Frontal cortex (tissue), 4 donors: ENCODE measurements at places on chromosomes 3 and 15. TPM values are rescaled to one million over a fixed set of nuclear protein-coding genes. Genes with fewer than 3 reads are reported as not detected.

GRCh38 chr3:20055020-20055775 is 15.0 kb downstream of the KAT2B start:
- DNase-seq = no peak

GRCh38 chr3:63390710-63391230 is 112.7 kb downstream of the SYNPR start:
- DNase-seq = no peak

DNA sequence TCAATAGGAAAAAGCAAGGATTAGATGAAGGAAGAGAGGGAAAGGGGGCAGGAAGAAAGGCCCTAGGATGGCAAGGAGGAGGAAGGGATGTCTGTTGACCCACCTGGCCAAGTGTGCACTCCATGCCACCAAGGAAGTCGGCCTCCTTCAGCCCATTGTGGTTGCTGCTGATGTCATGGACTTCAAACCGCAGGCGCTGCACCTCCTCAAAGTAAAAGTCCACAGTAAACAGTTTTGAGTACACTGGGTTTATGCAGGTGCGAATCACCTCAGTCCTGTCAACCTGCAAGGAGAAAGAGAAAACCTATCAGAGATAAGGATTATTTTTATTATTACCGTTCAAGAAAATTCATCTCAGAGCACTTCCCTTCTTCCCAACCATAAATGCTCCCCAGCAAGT is 220.6 kb upstream of the MRPL3 start:
- no peak for DNase-seq

DNA sequence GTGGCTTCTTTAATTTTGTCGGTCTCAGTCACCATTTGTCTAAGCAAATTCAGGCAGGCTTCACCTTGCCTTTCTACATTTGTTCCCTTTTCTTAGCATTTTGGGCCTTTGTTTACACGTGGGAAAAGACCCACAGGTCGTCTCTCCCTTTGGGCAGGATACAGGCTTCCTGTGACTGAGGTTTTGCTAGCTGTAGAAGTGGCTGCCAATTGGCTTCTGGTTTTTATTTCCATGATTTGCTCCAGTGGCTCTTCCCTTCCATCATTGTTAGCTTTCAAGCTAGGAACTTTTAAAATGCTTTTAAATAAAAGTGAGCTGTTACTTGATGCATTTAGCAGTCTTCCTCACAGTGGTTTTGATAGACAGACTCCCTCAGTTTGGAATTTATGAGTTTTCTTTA is 37.3 kb downstream of the MLH1 start:
- no peak for DNase-seq

DNA sequence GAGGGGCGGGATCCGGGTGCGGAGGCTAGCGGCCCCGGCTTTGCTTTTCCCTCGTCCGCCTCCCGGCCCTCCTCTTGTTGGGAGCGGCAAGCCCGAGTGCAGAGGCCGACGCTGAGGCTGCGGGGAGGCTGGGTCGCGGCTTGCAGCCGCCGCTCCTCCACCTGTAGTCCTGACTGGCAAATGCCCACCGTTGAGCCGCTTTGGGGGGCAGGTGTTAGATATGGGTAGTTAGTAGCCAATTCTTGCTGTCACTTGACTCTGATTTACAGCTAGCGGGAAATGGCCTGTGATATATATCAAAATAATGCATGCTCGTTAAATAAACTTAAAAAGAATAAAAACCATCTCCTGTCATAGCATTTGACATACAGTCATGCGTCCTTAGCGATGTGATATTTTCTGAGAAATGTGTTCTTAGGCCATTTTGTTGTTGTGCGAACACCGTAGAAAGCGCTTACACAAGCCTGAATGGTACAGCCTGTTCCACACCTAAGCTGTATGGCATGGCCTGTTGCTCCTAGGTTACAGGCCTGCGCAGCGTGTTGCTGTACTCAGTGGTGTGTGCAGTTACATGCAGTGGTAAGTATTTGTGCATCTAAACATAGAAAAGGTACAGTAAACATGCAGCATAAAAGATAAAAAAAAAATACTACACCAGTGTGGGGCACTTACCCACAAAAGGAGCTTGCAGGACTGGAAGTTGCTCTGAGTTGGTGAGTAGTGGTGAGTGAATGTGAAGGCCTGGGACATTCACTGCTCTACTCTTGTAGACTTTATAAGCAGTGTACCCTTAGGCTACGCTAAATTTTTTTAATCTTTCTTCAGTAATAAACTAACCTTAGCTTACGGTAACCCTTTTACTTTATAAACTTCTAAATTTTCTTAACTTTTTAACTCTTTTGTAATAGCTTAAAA is 873 bp downstream of the CAPN7 start:
- DNase-seq = no peak

DNA sequence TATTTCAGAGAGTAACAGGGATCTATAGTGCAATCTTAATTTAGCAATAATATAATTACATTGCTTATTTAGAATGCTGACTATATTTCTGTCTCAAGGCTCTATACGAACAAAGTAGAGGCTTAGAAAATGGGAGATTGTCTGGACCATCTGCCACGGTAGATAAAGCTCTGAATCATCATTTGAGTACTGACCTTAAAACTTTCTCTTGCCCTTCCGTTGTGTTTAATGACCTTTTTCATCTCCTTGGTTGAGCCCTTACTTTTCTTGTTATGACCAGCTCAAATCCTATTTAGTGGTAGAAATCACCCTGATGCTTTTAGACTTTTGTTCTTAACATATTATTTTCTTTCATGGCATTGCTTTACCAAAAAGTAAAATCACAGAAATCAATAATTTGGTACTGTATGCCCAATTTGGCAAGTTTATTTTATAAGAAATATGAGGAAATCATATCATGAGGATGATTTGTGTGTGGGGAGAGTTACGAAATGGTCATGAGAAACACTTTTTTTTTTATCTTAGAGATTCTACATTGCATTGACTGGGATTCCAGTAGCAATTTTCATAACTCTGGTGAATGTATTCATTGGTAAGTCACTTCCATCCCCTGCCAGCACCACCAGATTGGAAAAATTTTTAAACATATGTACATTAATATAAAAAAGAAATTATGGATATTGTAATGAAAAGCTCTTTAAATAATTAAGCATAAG is 11.0 kb downstream of the NDUFB5 start:
- DNase-seq = no peak

- no peak for DNase-seq
These were observed 122.8 kb downstream of the EEFSEC start for GRCh38 chr3:128276146-128276435.

DNA sequence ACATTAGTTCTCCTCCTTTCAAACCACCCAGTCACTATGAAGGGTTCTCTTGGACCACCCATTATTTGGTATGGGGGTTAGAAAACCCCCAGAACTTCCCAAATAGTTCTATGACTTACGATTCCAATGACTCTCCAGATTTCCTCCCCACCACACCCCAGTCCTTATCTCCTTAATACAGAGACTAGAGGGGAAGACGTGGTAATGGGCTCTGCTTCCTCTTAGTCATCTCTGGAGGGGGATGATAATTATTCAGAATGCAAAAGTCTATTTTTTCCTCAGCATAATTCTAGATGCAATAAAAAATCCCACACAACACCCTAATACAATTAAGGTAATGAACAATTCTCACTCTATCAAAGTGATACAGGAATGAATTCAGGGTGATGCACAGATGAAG is 48.9 kb upstream of the CFAP161 start:
- no peak for DNase-seq

- DNase-seq = no peak
These were observed 75.1 kb downstream of the LDHAL6B start for GRCh38 chr15:59281699-59282098.

- no peak for DNase-seq
These were observed 79.8 kb upstream of the MFGE8 start for GRCh38 chr15:88992912-88993376.

GRCh38 chr3:173660645-173661299 is 263.2 kb downstream of the NLGN1 start:
- DNase-seq = no peak

- DNase-seq = no peak
These were observed 18.3 kb downstream of the PPARG start for GRCh38 chr3:12307136-12307535.

DNA sequence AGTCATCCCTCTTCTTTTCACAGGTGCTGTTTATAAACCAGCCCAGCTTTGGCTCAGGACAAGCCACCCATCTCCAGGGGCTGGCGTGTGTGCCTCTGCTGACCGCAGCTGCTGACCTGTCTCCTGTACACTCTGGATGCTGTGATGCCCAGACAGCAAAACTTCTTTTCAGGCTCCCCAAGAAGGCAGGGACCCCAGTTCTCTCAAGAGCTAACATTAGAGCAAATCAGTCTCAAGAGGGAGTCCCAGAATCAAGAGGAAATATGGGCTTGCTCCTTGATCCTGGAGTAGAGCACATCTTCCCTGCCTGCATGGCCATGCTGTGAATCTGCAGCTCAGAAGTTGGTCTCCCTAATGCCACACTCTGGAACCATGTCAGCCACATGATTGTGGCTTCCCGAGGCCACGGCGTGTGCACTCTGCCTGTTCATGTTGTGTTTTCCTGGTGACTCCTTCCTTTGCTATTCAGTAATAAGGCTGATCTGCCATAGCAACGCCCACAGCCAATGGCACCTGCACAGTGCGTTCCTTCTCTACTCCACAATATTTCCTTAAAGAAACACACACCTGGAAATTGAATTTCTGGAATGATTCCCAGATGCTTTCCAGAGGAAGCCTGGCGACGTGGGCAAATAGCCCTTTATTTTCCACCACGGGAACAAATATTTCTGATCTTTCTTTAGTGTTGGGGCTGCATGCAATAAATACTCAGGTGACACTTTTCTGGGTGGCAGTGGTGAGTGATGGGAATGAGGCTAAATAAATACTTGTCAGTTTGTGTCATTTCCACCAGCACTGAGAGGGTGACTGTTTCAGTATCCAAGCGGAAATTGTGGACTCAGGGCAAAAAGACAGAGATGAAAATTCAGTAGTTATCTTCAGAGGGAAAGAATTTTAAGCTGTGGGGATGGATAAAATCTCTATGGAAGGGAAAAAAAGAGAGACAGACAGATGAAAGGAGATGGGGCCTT is 21.9 kb upstream of the THSD4 start:
- DNase-seq = no peak

- DNase-seq = no peak
These were observed 45.3 kb upstream of the ATP2B2 start for GRCh38 chr3:10550705-10551104.

GRCh38 chr3:152192050-152192449 is 76.7 kb upstream of the MBNL1 start:
- DNase-seq = no peak

GRCh38 chr3:73894474-73895213 is 269.9 kb upstream of the PDZRN3 start:
- no peak for DNase-seq

GRCh38 chr15:77859491-77860060 is 217.9 kb downstream of the TBC1D2B start:
- DNase-seq = no peak

DNA sequence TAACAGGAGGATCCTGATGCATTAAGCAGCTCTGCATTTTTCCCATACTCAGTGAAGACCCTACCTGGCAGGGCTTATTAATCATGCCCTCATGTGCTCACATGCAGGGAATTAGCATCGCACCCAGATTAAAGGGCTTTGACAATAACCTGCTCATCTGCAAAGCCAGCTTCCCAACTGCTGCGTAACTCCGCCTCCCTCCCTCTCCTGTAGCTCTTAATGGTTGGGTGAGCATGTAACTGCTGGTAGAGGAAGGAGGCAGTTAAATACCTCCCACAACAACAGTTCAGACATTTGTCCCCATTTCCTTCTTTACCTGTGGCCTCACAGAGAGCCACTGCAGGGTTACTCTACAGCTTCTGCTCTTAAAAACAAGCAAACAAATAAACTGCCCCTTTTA is 203.6 kb upstream of the WNT5A start:
- no peak for DNase-seq

DNA sequence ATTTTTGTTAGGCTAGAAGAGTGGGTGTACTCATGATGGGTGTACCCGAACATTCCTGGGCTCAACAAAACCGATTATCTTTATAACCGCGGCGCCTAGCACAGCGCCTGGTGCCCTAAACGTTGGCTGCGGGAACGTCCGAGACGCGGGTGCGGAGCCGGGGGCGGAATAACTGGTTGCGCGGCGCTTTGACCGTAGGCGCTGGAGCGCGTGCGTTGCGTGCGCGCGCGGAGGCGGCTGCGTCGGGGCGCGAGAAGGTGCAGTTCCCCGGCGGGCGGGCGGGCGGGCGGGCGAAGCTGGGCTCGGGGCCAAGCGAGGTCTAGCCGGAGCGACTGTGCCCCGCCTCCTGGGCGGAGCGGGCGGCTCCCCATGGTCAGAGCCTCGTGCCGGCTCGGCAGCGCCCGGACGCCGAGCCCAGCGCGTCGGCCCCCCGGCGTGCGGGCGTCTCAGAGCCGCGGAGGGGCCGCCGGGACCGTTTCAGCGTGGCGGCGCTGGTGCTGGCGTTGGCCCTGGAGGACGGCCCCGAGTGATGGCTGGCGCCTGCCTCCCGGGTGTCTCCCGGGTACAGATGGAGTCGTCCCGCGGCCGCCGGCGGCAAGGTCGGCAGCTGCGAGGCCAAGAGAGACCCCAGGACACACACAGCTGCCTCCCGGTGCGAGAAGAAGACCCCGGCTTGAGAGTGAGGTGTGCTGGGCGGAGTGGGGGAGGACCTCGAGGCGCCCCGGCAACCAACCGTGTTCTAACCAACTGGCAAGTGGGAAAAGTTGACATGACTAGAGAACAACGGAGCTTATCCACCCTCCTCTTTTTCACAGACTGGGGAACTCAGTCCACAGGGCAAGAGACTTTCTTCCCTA is at the start of gene PLAAT1:
Gene PLAAT1 (plus strand): TSS at position 373 of the 857 bp plus-strand sequence. CDS start 14,429 bp downstream, outside the sequence.
- DNase-seq = peak; percentile 79

DNA sequence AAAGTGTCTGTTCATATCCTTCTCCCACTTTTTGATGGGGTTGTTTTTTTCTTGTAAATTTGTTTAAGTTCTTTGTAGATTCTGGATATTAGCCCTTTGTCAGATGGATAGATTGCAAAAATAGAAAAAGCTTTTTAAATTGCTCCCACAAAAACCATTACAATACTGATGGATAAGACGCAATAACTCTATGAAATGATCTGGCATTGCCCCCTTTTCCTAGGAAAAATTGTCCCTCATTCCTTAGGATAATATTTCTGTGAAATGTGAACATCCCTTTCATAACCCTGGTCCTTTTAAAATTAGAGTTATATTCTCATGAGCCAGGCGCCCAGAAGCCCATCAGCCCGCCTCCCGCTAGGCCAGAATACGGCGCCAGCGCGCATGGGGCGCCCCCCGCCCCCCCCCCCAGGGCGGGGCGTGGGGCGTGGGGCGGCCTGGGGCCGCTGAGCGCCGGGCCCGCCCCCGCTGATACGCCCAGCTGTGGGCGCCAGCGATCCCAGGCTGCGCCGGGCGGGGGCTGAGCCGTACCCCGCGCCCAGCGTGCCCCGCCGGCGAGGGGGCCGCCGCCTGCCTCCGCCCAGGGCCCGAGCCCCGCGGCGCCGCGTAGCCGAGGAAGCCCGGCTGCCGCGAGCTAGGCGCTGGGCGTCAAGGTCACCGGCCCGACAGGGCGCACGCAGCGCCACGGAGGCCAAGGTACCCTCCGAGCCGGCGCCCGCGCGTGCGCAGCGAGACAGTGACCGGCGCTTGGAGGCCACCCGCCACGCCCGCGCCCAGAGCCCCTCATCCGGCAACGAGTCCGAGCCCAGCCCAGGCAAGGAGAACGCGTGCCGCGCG is 11.1 kb upstream of the ROPN1B start:
- peak; percentile 34 for DNase-seq

The AGBL1 gene
- 1.2 TPM for total RNA-seq

The CD96 gene
- not detected for total RNA-seq

The RPL4 gene
- total RNA-seq = 1,621 TPM

The PLSCR5 gene
- total RNA-seq = under 0.01 TPM

The PATL2 gene
- total RNA-seq = not detected

The CIDEC gene
- total RNA-seq = not detected

The GOLGA8H gene
- total RNA-seq = 0.41 TPM

The TP63 gene
- total RNA-seq = 0.41 TPM

The TM4SF1 gene
- 15.1 TPM for total RNA-seq

The ZBTB38 gene
- total RNA-seq = 149 TPM

The NPAP1 gene
- total RNA-seq = 0.41 TPM

The CSPG4 gene
- 4.5 TPM for total RNA-seq

The FSD2 gene
- not detected for total RNA-seq

The IL17RC gene
- 2.4 TPM for total RNA-seq
